ENCODE measurements at places on chromosomes 11 and 22. TPM values are rescaled to one million over a fixed set of nuclear protein-coding genes. Genes with fewer than 3 reads are reported as not detected.
A peak's percentile ranks its signal among the peaks of the same experiment; 100 is the strongest.

Gene NAALADL1
- total RNA-seq = 1.5 TPM

Gene BAIAP2L2
- 2.3 TPM for total RNA-seq

Gene CYB561A3
- 102 TPM for total RNA-seq

Gene KDM4D
- total RNA-seq = 1.1 TPM

Gene CASTOR1
- 16.3 TPM for total RNA-seq

Gene KDELR3
- total RNA-seq = 0.80 TPM

Gene TMEM86A
- 39.1 TPM for total RNA-seq

Gene MPPED1
- total RNA-seq = 0.29 TPM

Gene LRRC32
- total RNA-seq = 24.0 TPM

Gene KRTAP5-10
- not detected for total RNA-seq

Gene TRIM49
- total RNA-seq = not detected

Gene CALCA
- not detected for total RNA-seq

Gene GTSE1
- 0.44 TPM for total RNA-seq

DNA sequence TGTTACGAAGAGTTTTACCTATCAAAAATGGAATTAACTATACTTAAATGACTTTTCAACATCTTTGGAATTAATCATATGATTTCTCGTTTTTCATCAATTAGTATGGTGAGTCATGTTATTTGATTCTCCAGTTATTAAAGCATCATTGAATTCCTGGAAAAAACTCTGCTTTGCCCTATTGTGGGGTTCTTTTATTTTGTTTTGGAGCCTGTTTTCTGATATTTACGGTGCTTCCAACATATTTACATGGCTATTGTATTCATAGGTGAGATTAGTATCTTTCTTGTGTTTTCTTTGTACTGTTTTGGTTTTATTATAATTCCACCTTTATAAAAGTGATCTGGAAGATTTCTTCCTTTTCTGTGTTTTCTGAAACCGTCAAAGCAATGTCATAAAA is 902.7 kb downstream of the TBC1D22A start:
- DNase-seq = no peak

DNA sequence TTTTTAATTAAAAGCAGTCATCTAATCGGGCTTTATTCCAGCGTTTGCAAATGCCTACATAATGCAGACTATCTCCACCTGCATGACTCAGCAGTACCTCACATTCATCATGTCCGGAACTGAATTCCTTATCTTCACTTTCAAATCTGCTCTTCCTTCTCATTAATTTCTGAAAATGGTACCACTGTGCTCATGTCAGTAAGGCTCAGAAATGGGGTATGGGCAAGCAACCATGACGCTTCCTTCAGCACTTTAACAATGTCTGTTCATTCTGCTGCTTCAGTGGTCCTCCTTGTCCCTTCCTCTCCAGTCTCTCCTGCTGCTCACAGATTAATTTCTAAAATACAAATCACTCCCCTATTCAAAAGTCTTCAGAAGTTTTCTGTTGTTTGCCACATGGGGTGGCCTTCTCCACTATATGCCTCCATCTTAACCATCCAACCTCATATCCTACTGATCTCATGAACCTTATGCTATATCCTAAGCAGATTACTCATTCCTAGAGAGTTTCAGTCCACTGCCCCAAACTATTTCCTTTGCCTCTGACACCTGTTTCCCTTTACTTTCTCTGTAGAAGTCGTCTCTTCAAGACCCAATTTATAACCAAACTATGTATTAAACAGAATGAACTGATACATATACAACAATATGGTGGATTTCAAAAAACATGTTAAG is 7.0 kb downstream of the GTF2H1 start:
- DNase-seq = no peak

GRCh38 chr22:38860283-38861169 is 11.5 kb downstream of the CBX6 start:
- no peak for DNase-seq

DNA sequence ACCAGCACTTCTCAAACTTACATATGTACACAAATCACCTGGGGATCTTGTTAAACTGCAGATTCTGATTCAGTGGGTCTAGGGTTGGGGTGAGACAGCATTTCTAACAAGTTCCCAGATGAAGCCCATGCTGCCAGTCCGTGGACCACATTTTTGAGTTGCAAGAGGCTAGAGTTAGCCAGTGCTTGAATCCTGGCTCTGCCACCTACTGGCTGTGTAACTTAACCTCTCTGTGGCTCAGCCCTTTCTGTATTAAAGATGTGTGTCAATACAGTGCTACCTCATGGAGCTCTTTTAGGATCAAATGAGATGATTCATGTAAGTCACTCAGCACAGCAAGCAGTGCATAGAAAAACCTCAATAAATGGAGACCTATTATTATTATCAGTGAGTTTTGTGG is 90.2 kb upstream of the ISX start:
- DNase-seq = no peak

- DNase-seq = no peak
Measured at GRCh38 chr22:24325105-24325757, 54.6 kb downstream of the SPECC1L start.

DNA sequence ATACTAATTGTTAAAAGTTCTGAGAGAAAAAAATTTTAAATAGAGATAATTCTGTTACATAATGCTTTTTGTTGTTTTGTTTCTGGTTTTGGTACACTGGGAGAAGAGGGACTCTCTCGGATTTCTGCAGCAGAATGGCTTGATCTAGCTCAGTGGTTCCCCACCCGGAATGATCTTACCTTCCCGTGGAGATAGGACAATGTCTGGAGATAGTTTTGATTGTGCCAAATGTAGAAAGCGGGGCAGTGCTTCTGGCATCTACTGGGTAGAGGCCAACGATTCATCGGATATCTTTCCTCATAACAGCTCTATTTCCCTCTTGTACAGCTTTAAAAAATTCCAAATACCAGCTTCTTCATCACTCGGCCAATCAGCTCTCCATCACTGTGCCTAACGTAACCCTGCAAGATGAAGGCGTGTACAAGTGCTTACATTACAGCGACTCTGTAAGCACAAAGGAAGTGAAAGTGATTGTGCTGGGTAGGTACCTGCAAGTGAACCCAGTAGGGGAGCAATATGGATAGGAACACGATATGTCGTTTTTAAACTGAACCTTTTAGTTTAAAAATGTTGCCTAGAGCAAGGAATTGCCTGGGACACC is 13.2 kb downstream of the CRTAM start:
- DNase-seq = no peak

DNA sequence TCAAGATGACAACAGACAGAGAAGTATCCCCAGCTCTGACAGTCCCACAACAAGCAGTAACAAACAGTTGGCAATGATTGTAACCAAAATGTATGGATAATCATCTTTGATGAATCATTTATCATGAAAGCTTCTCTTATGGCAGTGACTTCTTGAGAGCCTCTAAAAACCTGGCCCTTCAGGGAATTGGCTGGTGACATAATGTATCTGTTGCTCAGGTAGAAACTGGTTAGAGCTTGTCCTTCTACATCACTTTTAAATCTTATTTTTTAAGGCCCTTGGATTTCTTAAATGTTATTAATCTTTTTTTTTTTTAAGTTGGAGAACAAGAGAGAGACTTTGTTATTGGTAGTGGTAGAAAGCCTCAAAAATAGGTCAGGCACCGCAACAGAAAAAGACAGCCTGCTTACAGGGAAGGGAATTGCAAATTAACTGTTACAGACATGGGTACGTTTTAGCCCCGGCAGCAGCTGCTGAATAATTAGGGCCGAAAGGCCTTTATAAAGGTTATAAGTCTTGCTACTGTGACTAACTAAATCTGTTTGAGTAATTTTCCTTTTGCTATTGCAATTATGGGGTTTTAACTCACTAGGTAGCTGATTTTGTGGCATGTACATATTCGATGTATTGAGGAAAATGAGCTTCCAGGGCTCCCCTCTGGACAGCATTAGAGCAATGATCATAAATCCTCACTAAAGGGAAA is 207.7 kb upstream of the LRRC4C start:
- DNase-seq = no peak

DNA sequence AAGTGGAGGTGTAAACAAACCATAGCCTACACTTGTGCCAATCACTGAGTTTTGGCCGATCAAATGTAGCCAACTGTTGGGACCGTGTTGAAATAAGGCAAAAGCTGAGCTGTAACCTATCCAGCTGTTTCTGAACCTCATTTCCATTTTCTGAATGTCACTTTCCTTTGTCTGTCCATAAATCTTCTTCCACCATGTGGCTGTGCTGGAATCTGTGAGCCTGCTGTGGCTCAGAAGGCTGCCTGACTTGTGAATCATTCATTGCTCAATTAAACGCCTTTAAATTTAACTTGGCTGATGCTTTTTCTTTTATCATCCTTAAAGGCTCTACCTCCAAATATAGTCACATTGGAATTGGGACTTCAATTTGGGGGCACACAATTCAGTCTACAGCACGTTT is 203.1 kb upstream of the MPPED2 start:
- no peak for DNase-seq

GRCh38 chr11:104122836-104123235 is 41.1 kb downstream of the PDGFD start:
- no peak for DNase-seq

DNA sequence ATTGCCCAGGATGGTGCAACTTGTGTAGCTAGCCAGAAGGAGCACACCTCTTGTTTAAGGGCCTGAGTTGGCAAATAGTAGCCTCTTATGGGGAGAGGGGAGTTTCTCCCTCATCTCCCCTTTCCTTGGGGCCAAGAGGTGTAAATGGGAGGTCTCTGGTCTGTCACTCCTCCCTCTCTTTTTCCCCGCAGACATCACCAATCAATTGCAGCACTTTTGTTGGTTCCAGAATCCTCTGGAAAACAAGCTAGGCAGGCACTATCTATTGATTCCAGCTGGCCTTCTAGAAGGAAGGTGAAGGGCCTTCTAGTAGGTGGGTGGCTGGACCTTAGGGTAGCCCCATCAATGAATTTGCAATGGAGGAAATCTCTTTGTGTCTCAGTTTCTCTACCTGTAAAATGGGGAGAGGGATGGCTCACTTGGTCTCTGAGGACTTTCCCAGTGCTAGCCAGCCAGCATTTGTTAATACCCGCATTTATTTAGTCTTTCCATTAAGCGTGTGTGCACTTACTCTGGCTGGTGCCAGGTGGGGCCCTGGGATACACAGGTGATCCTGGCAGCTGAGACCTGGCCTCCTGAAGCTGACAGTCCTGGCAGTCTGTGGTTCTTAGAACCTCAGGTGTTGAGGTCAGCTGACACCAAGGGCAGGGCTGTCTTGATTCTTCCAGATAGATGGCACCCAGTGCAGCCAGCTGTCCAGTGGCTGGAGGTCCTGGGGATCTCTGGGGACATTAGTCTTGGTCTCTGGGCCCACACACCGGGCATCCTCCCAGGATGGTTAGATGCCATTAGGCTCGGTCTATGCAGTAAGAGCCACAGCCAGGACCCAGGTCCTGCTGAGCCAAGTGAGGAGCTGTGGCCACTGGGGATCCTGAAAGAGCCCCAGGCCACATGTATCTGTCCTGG is 51.7 kb downstream of the TSPAN18 start:
- peak; percentile 48 for DNase-seq

DNA sequence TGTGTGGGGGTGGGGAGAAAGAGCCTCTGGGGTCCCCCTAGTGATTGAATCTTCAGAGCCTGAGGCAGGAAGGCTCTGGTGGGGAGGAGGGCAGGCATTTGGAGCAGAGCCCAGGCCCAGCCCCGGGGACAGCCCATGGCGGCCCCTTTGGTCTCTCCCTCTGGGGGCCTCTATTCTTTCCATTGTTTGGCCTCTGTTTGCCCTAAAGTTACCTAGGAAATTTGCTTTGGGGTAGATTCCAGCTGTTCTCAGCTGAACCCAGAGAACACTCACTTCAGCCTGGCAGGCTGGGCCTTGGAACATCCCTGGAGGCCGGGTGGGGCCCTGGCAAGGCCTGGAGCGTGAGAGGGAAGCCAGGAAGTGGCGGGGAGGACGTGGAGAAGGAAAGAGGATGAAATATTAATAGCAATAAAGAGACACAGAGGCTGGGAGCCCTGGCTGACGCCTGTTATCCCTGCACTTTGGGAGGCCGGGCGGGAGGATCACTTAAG is 22.9 kb upstream of the A4GALT start:
- DNase-seq = peak; percentile 96

DNA sequence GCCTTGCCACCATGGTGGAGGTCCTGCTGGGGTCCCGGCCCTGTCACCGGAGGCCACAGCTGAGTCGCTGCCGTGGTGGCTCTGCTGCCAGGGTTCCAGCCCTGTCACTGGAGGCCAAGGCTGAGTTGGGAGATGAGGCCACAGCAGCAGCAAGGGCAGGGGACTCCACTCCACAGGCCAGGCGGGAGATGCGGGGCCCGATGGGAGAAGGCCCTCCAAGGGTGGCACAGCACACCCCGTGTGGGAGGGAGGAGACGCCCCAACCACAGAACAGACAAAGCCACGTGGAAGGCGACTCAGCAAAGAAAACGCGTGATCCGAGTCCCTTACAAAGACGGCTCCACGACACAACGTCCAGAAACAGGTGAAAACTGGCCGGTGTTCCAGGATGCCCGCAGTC is 159.3 kb downstream of the BRD1 start:
- no peak for DNase-seq

DNA sequence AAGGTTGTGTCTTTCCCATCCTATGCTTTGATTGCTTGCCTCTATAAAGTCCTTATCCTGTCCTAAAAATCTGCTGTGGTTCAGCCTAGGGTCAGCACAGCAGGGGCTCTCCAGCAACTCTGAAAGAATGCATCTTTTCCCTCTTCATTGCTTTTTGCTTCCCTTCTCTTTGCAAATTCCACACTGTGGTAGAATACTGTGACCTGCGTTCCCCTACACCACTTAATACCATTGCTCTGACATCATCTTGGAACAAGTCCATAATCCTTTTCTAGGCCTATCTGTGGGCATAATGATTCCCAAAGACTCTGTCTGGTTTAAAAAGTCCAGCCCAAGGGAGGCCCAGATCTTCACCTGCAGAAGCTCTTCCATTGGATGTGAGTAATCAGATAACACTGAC is 177.7 kb downstream of the NAV2 start:
- no peak for DNase-seq

GRCh38 chr22:43567691-43568324 is 156.0 kb downstream of the MPPED1 start:
- DNase-seq = no peak

GRCh38 chr11:28969832-28970231 is 861.6 kb downstream of the METTL15 start:
- no peak for DNase-seq

GRCh38 chr11:63908631-63909401 is 8.1 kb downstream of the RCOR2 start:
- no peak for DNase-seq

DNA sequence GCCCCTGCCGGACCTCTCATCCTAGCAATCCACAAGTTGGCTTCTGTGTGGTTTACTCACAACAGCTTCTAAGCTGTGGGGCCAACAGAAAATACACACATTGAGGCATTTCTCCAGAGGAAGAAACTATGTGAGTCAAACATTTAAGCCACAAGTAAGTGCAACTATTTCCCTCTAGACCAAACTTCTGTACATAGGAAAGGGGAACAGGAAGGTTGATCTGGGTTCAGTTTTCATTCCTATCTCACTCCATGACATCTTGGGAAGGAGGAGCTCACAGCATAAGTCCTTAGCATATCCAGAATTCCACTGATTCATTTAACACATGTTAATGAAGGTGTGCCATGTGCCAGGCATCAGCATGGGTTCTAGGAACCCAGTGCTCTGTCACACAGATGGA is 72.8 kb upstream of the PICALM start:
- DNase-seq = no peak

Data from lower leg skin (tissue), 4 donors.